Activated CD4-positive, alpha-beta T cell treated with anti-CD3 and anti-CD28 coated beads, Interleukin-2, amount 50 U/mL, for 1 hour (primary cell): ENCODE measurements at places on chromosomes 1 and 21.

DNA sequence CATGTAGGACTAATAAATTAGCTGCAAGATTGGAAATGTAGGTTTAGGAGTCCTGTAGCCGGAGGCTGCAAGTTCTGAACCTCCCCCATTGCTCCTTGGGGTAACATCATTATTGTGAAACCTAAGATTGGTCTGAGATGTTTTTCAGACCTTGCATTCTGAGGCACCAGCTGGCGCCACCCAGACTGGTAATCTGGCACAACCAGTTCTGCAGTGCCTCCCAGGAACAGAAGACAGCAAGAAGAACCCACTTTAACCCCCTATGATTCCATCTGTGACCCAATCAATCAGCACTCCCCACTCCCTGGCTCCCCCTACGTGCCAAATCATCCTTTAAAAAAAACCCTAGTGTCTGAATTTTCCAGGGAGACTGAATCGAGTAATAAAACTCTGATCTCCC, 11.6 kb upstream of the DNAJC6 start:
- DNase-seq = no peak

DNA sequence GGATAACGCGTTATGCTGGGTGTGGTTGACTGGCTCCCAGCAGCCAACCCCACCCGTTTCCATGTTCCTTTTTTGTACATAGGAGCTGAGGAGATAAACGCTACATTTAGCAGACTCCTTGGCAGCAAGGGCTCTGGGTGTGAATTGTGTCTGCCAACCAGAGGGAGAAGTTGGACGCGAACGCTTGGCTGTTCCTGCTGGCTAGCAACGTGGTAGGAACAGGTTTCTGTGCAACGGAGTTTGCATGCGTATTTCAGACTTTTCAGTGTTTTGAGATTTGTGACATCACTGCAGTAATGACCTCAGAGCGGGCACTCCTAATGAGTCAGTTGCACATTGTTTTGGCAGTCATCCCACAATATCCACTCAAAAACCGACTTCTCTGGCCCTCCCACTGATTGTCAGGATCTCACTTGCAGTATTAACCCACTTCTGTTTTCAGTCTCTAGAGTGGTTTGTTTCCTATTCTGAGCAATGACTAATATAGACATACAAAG, 98.7 kb upstream of the RGS1 start:
- DNase-seq = no peak

DNA sequence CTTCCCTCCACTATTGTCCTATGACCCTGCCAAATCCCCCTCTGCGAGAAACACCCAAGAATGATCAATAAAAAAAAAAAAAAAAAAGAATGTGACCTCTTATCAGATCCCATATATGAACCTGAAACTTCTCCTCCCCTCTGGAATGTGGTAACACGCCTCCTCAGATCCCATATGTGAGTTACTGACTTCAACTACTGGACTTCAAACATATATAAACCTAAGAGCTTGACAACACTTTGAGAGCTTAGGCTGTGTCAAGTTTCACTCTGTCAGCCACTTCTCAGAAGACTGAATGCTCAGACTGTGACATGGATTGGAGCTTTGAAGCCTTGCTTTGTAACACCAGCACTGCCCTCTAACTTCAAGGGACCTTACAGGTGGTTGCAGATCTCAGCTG, 148.4 kb downstream of the COP1 start:
- no peak for DNase-seq

- no peak for DNase-seq
Measured at GRCh38 chr1:5225707-5226704, 571.6 kb downstream of the AJAP1 start.

- DNase-seq = no peak
Measured at GRCh38 chr1:88526456-88526855, 157.6 kb upstream of the PKN2 start.

DNA sequence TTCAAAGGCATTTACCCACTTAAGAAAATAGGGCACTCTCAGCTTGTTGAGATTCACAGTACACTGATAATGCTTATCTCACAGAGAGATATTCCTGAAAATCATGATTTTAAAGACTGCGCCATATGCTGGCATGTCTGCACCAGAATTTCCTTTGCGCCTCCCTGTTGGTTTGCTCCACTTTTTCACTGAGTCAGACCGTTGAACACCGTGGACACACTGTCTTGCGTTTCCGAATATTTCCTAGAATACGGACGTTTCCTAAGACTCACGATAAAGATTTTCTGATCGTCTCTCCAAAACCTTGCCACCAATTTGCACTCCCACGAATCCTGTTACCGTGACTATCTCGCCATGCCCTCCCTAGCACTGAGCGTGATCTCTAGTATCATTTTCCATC, 497 bp upstream of the C1orf115 start:
- DNase-seq = no peak

GRCh38 chr21:43718872-43719747, at the start of gene PDXK:
Gene PDXK (plus strand): TSS chr21:43719129. CDS start chr21:43719295, 166 bp downstream.
- DNase-seq = peak; percentile 65

DNA sequence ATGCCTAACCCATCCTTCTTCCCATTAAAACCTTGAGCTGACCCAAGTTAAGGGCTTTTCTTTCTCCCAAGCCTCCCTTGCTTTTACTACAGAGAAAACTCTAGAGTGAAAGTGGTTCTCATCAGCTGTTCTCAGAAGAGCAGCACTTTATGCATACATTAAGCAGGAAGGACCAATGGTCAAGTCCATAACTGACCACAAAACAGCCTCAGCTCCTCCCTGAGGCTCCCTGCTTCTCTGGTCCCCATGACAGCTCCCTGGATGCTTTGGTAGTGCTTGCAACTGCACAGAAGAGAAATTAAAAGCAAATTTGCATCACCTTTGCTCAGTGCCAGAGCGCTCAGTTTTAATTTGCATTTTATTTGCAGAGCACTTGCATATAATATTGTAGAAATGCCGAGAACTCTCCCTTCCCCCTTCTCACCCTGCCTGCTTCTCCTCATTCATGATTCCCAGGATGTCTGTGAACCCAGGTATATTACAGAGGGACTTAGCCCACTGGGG, 56.1 kb downstream of the LMX1A start:
- no peak for DNase-seq

GRCh38 chr1:19080721-19081120, 124.2 kb upstream of the IFFO2 start:
- no peak for DNase-seq

DNA sequence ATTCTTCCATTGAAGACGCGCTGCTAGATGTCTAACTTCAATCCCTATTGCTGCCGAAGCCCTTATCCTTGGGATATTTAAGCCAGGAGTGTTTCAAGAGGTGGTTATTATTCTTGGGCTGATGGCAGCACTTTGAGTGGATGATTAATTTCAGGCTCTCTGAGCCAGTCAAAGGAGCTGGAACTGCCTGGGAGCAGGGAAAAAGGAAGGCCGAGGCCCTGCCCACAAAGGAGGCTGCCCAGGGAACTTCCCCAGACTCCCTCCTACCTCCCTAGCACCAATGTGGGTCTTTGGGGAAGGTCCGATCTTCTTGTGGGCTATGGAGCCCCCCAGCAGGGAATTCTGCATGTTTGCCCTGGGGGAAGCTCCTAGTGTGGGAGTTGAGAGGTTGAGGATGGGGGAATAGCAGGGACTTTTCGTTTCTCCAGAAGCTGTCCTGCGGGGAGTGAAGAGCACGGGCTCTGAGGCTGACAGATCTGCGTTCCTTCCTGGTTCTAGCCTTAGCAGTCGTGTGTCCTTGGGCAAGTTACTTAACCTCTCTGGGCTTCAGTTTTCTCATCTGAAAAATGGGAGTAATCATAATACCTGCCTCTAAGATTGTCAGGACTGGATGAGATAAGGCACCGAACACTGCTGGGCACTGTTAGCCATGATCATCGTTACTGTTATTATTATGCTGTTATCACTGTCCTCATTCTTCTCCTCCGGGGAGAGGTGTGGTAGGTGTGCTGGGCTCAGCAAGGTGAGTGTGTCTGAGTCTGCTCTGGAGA, 6.3 kb downstream of the KCNQ4 start:
- DNase-seq = no peak

DNA sequence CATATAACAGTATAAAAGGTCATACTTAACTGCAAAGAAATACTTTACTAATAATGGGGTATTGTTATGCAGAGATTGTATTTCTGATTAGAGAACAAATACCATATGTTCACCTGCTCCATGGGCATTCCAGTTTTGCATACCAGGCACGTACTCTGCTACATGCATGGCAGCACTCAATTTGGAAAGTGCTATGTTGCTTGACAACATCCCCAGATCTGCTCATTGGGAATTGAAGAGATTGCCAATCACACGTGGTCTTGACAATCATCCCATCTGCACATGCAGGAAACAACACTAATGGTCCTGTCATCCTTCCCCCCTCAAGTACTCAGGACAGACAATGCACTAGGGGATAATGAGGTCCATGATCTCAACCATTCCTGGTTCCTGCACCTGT, 63.4 kb upstream of the PDE4B start:
- DNase-seq = no peak

GRCh38 chr1:154157520-154158306, 2.8 kb upstream of the NUP210L start:
- peak; percentile 58 for DNase-seq

- DNase-seq = no peak
Measured at GRCh38 chr1:79695138-79695537, 688.6 kb upstream of the ADGRL4 start.

DNA sequence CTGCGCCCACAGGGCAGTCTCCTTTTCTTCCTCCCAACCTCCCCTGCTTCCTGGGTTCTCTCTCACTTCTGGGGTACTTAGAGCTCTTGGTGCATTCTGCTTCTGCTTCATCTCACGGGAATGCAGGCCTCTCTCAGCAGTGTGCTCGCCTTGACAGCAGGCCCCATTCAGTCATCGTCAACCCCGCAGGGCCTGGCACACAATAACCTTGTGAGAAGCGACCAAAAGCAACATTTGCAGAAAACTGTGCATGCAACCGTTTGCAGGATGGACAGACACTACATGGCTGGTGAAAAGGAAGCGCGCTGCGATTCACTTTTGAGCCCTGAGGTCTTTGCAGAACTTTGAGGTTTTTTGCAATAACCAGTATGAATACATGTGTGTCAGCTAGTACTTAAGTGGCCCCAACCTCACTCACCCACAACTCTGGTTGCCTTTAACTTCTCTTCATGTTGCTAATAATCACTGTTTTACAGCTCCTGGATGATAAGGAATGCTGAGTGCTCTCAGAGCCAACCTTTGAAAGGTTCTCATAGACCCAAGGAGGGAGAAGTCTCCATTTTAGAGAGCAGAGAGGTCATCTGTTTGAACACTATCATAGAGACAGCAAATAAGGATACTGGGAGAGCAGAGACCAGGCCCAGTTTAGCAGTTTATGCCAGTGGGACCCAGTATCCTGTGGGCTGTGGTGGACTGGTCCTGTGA, 2.5 kb upstream of the CD160 start:
- DNase-seq = no peak

DNA sequence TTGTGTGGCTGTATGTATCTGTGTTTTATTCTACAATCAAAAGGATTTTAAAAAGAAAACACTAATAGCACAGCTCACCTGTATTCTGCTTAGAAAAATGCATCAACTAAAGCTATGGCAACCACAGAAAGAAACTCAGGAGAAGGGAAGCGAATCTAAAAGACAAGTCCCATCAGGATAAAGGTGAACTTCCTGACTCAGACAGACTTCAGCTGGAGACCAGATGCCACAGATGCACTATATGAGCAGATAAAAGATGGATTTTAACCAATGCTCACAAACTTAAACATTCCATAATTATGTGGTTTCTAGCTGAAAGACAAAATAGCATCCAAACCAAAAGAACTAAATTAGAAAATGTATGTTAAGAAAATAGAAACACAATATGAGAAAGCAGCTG, 231.0 kb downstream of the RERE start:
- DNase-seq = no peak

DNA sequence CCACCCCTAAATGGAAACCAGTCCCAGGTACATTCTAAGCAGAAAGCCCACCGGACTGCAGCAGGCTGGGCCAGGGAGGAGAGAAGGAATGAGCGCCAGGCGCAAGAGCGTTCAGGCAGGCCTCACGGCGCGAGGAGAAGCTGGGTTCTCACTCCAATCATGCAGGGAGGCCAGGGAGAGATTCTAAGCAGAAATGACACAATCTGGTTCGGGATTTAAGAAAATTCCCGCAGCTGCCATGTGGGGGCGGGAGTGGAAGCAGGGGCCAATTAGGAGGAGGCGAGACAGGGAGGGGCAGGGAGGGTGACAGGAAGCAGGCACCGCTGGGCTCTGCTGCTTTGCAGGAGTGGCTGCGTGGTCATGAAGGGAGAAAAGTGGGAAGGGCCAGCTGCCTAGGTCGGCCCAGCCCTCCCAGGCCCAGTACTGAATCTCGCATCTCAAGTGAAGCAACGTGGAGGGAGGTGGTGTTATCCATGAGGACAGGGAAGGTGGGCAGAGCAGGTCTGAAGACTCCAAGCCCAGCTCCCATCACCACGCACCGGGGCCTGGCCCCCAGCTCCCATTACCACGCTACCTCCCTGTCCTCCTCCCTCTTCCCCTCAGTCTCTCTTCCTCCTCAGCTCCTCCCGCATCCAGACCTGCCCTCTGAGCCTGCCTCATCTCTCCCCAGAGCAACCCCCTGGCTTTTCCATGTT, 11.8 kb downstream of the NPHP4 start:
- no peak for DNase-seq

DNA sequence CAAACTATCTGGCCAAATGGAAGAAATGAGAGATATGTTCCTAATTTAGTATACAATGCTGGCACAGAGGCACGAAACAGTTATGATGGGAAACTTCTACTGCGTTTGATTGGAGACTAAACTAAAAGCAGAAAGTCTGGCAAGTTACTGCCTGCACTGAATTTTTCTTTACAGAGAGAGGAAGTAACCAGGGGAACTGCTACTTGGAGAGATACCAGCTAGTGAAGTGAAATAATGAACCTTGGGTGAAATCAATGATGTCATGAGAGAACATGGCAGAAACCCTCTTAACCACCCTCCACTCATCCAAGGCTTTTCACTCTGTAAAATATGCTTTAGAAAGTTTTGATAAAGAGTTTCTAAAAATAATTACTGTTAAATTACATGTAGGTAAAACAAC, 29.3 kb downstream of the NIBAN1 start:
- no peak for DNase-seq

DNA sequence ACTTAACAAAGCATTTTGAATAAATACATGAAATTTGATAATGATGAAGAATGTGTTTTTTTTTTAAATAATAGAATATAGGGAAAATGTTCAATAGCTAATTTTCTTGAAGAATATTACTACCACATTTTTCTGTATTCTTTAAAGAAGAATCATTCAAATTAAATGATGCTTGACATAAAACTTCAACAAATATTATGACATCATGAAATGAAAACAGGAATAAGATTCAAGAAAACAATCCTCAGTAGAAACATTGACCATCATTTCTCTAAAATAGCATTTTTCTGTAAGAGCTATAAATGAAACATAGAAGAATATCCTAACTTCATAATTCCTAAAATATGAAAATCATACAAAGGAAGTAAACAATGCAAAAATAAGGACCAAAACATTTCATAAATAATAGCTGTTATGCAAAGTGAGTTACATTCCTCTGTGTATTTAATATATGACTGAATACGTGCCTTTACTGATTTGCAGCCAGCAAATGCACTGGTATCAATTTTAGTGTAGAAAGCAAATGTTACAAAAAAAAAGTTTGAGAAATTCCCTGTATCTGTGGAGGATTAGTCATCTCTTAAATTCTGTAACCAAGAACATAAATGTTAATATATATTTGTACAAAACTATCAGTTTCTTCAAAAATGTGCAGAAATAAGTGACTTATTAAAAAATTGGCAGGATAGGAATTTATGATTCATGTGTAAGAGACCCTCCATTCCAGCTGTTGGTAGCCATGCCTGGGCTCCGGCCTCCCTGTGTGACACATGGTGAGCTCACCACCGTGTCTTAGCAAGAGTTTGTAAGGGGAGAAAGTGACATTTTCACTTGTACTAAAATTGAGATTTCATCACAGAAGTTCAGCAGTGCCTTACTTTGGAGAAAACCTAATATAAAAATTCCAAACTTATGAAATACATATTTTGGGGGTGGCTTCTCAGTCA, 15.0 kb upstream of the PTPN14 start:
- no peak for DNase-seq
